Urinary bladder (tissue), 4 donors: ENCODE measurements at places on chromosomes 11 and 22. TPM values are rescaled to one million over a fixed set of nuclear protein-coding genes. Genes with fewer than 3 reads are reported as not detected.

RASSF7 gene
- total RNA-seq = 3.3 TPM

IL10RA gene
- total RNA-seq = 8.7 TPM

TTC28 gene
- 81.9 TPM for total RNA-seq

DNA sequence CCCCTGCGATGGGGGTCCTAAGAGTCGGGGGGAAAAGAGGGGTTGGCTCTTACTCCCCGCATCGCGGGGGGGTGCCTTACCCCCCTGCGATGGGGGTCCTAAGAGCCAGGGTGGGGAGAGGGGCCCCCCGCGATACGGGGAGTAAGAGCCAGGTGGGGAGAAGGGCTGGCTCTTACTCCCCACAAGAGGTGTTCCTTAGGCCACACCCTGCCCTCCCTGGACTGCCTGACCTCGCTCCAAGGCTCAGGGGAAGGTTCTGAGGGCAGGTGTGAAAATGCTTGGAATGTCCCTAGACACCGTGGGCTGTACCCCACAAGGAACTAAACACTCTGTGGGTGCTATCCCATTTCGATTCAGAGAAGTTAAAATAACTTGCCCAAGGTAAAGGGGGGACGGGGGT, 7.8 kb downstream of the UNC93B1 start:
- DNase-seq = no peak
